ENCODE measurements at places on chromosomes 13 and 19. TPM values are rescaled to one million over a fixed set of nuclear protein-coding genes. Genes with fewer than 3 reads are reported as not detected.

DNA sequence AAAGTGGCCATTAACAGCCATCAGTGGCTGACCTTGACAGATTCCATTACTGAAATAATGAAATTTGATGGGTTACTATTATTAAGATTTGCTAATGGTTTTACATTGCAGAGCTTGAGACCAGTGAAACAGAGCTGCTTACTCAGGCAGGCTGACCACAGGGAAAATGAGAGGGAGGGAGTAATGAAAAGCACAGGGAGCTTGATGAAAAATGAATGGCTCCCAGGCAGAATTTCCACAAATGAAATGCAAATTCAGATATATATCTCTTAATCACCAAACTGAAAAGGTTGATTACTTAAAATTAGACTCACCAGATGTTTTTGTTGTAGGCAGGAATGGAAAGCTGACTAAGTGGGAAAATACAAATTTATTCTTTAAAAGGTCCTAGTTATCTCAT is 36.1 kb downstream of the HTR2A start:
- no peak for DNase-seq

CACNA1A gene
- 22.5 TPM for total RNA-seq

- DNase-seq: no peak
Measured at GRCh38 chr19:48726556-48726955, 7.0 kb upstream of the MAMSTR start.

- peak; percentile 71 for DNase-seq
Measured at GRCh38 chr19:16820056-16820455, 9.1 kb upstream of the SIN3B start.

DNA sequence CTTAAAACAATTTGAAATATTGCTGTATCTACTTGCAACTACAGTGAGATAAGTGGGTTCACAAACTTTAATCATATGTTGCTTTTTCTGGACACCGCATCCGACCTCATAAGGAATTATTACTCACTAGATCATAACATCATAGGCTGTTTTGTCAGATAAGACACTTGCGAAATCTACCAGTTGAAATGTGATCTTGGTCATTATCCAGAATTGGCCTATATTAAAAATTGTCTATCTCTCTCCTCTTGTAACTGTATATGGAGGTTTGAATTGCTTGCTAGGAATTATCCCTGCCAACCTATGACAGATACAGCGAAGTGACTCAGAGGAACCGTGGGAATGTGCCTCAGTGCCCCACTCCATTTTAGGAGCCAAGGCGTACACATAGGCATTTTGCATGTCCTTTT is 117.0 kb upstream of the POSTN start:
- DNase-seq: no peak

ZNF761 gene
- 11.2 TPM for total RNA-seq

GRCh38 chr19:8611391-8611876 is 919 bp upstream of the ADAMTS10 start:
- no peak for DNase-seq

DNA sequence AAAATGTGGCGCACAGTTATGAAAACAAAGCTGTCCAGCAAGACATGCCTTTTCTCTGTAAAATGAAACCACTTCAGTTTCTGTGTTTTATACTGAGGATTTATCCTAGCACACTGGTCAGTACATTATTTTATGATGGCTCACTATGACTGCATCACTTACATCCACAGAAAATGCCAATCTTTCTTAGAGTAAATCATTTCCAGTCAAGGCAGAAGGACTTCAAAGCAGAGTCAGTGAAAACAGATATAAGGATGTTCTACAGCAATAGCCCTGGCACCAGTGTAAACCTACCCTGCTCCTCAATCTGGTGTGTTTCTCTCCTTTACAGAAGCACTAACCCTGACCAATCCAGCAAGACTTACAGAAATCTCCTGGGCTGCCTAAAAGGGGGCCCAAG is 473.5 kb downstream of the GPC6 start:
- DNase-seq: no peak

AMER2 gene
- total RNA-seq: 2.9 TPM

KLF5 gene
- 25.2 TPM for total RNA-seq

ZNF567 gene
- total RNA-seq: 9.8 TPM

DNA sequence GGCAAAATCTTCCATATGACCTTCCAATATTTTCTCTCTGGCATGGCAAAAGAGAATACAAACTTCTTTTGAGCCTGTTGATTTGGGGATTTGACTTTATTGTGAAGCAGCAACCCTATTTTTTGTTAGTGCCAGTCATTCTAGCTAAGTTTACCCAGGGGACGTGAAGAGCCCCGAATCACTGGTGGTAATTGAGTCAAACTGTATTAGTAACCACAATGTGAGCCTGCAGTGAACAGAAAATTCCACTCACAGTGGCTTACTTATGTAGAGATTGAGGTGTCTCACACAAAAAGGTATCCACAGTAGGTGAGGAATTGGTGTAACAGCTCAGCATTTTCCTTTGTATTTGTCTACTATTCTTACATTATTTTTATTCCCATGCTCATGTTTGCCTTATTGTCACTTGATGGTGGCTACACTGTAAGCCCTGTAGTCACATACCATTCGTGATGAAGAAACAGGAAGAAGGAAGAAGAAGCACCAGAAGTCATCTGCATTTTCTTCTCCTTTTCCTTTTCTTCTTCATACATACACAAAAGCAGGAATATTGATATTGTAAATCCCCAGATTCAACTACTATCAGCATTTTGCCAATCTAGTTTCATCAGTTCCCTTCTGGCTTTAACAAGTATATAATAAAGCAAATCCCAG is 33.3 kb upstream of the MYCBP2 start:
- no peak for DNase-seq

DNA sequence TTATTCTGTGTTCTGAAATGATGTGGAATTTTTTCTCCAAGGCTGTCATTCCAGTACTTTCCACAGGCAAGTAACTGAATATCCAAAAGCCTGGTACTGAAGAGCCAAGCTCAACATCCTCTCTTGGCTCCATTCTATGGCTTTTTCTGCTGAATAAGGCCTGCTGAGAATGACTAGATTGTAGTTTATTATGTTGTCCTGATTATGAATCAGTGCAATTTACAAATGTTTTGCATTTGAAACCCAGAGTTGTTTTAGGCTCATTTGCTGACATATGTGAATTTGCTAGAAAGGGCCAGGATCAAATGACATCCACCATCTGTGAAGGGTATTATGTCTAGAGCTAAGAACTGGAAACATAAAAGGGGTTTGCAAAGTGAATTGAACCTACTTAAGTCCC is 596.6 kb downstream of the KCTD12 start:
- no peak for DNase-seq

GGN gene
- 80.2 TPM for total RNA-seq

KLK11 gene
- 16.8 TPM for total RNA-seq

DNA sequence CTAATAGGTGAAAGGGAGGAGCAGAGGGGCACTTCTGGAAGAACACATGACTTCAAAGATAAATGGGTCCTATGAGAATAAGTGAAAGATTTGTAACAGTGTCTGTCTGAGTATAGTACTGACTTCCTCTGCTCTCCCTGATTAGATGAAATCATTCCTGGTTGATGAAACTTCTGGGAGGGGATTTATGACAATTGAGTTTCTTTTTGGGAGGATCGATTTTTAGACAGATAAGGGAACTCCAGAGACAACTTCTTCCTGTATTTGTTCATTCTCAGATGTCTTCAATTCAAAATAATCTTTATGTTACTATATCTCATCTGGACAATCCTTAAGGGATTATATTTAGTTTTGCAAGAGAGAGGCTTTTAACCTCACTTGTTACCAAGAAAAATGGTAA is 20.0 kb downstream of the SETDB2 start:
- DNase-seq: no peak

- DNase-seq: no peak
Measured at GRCh38 chr19:22528956-22529355, 105.2 kb upstream of the ZNF492 start.

ZNF441 gene
- total RNA-seq: 13.8 TPM

CLDN10 gene
- 1.3 TPM for total RNA-seq

DNA sequence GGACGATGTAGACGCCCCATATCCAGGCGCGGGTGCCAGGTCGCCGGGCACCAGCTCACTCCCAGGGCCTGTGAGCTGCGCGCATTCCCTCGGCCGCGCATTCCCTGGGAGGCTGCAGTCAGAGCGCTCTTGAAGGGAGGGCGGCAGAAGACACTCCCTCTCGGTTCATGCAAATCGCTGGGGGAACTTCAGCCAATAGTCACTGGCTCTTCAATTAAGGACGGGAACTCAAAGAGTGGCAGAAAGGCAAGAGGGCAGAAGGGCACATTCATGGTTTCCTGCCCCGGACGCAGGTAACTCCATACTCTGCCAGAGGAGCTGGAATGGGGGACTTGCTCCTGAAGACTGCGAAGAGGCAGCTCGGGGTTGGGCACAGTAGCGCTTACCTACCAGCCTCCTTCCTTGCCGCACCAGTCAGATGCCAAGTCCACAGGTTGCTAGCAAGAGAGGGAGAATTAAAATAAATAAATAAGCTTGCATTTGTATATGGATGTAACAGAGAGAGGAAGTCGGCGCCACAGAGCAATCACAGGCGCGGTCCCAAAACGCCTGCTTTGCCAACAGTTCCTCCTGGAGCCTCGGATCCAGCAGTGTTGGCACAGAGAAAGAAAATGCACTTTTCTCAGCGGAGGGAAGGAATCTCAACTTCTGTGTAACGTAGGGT is 459 bp downstream of the PCDH20 start:
- DNase-seq: peak; percentile 48

GRCh38 chr13:97226788-97227627 is 4.9 kb downstream of the MBNL2 start:
- peak; percentile 74 for DNase-seq

GNA15 gene
- 2.5 TPM for total RNA-seq

DNA sequence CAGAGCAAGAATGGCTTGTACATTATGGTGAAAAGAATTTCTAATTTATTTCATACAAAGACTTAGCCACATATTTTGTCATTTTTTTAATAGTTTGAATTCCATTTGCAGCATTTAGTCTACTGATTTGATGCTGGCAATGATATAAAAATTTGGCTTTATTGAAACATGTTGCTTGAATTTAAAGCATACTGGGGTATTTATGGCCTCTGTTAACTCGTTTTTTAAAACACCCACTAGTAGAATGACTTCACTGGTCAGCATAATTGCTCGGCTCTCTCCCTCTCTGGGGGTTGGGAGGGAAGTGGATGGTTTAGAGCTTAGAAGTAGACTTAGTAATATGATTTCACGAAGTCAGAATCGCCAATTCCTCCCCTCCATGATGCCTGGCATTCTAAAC is 354.9 kb upstream of the HTR2A start:
- no peak for DNase-seq

- no peak for DNase-seq
Measured at GRCh38 chr19:5809053-5809452, 4.2 kb downstream of the NRTN start.

GRCh38 chr19:54436628-54437252 is 12.3 kb upstream of the LENG8 start:
- no peak for DNase-seq

SPRED3 gene
- total RNA-seq: 2.2 TPM

GRCh38 chr13:99416411-99417121 is 84.7 kb upstream of the TM9SF2 start:
- DNase-seq: peak; percentile 31

GRCh38 chr19:14540741-14541525 is 11.5 kb downstream of the TECR start:
- DNase-seq: no peak

FARP1 gene
- 54.0 TPM for total RNA-seq

DNA sequence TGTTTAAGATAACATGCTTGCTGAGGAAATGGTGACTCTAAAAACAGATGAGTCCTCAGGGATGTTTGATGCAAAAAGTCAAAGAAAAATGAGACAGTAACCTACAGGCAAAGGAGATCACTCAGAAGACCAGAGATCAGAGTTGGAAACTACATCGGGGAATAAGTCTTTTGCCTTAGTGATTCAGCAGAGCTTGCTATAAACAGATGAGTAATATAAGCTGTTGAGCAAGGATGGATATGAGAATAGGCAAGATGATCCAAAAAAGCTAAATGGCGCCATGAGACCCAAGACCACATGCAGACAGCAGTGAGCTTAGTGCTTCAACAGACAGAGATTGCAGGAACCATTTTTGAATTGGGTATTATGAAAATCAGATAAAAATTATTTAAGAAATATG is 168.6 kb downstream of the POSTN start:
- no peak for DNase-seq

Data from testis (tissue), 5 donors.